ENCODE measurements at places on chromosomes 11 and 22.

DNA sequence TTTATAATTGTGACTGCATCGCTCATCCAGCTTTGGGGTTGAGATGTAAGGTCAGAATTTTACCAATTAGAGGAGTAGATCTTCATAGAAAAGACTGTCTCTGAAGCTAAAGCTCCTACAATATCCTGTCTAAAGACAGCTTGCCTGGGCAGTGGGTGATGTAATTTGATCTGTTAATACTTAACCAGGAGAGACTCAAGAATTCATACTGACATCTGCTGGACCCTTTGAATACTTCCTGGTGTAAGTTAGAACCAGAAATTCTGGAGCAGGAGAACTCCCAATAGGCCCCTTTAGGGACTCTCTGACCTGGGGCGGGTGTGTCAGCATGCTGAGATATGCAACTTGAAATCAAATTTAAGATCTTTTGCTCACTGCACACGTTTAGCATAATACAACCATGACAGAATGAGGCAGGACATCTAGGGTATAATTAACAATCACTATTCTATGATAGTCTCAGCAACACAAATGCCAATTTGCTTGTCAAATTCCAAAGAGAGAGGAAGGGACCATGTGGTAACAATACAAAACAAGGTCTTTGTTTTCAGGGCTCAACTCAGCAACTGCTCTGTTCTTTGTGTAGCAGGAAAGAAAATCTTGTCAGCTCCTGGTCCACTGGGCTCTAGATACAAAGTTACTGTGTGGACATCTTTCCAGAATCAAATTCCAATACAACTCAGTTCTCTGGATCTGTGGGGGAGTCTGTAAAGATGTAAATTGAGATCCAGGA is 143.9 kb downstream of the INSC start:
- no peak for DNase-seq

DNA sequence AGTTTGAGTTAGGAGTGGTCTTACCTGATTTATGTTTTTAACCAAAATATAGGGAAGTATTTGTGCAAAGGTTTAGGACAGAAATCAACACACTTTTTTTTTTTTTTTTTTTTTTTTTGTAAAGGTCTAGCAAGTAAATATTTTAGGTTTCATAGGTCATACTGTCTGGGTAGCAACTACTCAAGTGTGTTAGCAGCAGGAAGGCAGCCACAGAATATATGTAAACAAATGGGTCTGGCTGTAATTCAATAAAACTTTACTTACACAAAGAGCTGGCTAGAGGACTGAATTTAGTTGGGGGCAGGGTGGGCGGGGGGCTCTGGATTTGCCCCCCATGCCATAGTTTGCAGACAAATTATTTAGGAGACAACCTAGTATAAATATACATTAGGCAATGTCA is 510.4 kb downstream of the NELL1 start:
- DNase-seq = no peak

GRCh38 chr11:11349106-11349825 is 3.8 kb downstream of the CSNK2A3 start:
- no peak for DNase-seq

- peak; percentile 99 for DNase-seq
These were observed at the start of gene MTA2 for GRCh38 chr11:62601372-62602140. Gene MTA2, minus strand, starts transcription at chr11:62601865. Its CDS starts 415 bp downstream, at chr11:62601450.

DNA sequence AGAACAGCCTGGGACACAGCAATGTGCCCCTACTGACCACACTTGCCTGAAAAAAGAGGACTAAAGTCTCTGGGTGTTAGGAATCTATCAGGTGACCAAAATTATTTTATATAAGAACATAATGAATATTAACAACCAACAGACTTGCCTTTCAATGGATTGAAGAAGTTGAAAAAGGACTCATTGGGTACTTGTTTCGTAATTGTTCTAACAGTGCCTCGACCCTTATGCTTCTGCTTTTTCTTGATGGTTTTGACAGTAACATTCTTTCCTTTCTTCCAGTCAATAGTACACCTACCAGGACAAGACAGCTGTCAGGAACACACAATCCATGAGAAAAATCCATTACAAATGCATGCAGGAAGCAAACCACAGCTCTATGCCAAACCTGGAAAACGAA is 29.0 kb upstream of the PHLDA2 start:
- no peak for DNase-seq

GRCh38 chr11:6568191-6568918 is 35.1 kb downstream of the RRP8 start:
- no peak for DNase-seq

DNA sequence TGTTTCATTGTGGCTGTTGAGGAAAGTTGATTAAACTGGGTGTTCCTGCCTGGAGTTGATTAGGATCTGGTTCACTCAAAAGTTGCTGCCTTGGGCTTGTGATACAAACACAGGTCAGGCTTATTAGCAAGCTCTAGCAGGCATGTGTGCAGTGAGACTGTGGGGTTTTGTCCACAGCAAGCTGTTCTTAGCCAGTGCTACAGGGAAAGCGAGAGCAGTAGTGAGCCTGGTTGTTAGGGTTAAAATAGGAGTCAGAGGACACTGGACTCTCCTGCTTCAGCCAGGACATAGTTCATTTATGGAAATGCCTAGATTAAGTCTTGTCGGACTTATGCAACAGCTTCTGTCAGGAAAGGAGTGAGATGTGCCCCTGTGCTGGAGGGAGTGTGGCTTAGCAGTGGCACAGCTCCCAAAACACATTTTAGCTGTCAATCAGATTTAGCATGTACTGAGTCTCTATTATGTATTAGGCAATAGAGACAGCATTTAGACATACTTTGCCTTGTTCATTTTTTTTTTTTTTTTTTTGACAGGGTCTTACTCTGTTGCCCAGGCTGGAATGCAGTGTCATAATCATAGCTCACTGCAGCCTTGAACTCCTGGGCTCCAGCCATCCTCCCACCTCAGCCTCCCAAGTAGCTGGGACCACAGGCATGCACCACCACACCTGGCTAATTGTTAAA is 8.7 kb downstream of the SNRPD3 start:
- no peak for DNase-seq

DNA sequence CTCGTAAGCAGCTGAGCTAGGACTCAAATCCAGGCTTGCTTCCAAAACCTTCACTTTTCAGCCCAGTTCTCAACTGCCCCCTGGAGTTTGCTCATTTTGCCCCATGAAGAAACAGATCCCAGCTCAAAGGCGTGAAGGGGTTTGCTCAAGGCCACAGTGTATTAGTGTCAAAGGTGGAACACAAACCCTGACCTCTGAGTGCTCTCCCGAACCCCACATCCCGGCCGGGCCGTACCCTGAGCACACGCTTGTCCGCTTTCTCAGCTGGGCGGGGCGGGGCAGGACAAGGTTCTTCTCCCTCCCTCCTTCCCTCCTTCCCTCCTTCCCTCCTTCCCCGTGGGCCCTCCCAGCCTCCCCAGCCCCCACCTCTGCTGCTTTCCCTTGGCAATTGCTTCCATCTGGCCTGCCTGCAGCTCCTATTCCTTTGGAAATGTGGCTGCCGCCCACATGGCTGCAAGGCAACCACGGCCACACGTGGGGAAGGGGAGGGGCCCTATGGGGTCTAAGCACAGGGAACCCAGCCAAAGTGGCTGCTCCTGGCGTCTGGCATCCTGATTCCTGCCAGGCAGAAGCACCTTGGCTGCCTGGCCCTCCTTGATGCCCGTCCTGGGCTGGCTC is 4.1 kb downstream of the ST3GAL4 start:
- DNase-seq = no peak

GRCh38 chr11:76543006-76543703 is 98.3 kb downstream of the EMSY start:
- no peak for DNase-seq

GRCh38 chr11:65609229-65609628 is 4.8 kb downstream of the MAP3K11 start:
- no peak for DNase-seq
